ENCODE measurements at places on chromosomes 3 and 15.

- no peak for DNase-seq
These were observed 444.0 kb downstream of the EPHB1 start for GRCh38 chr3:135238871-135239614.

GRCh38 chr15:101176625-101177024, 75.2 kb downstream of the CHSY1 start:
- DNase-seq = no peak

- no peak for DNase-seq
These were observed 199.8 kb upstream of the TLE3 start for GRCh38 chr15:70297465-70298058.

DNA sequence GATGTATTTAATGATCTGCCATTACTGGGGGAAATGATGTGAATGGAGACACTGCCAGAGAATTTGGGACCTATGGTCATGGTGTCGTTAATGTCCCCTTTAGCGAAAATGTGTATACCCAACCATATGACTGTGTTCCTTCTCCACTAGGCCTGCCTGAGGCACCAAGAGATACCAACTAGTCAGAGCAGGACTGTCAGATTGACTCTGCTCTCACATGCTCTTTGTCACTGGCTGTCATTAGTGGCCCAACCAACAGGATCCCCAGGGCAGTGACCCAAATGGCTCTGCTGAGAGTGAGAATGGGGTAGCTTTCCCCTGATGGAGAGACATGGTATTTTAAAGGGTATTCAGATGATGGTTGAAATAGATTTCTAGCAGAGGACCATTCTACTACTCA, 2.8 kb downstream of the TAGLN3 start:
- no peak for DNase-seq

- no peak for DNase-seq
These were observed 15.7 kb upstream of the CNBP start for GRCh38 chr3:129199366-129199765.

GRCh38 chr15:36883713-36884517, 216.4 kb downstream of the MEIS2 start:
- DNase-seq = peak; percentile 89

Data from right lobe of liver (tissue), 6 donors.